ENCODE measurements at places on chromosomes 13 and 19.
A peak's percentile ranks its signal among the peaks of the same experiment; 100 is the strongest.

DNA sequence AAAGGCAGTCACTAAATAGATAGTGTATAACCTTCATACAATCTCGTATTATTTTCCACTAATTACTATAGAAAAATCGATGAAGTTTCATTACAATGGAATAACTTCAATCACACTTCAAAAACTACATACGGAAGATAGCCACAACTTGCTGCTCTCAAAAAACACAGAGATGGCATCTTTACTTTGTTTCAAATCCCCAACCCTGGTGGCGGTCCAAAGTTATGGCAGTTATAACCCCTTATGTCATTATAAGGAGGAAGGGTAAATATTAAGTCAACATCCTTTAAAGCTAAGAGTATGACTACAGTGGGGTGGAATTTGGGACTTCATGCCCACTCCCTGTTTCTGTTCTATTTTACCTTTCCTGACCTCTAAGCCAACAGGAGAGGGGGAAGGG is 146.5 kb downstream of the LACC1 start:
- DNase-seq = no peak

GRCh38 chr13:96819375-96819774 is 174.9 kb downstream of the OXGR1 start:
- DNase-seq = no peak

GRCh38 chr19:10422046-10422461 is 1.7 kb downstream of the PDE4A start:
- no peak for DNase-seq

DNA sequence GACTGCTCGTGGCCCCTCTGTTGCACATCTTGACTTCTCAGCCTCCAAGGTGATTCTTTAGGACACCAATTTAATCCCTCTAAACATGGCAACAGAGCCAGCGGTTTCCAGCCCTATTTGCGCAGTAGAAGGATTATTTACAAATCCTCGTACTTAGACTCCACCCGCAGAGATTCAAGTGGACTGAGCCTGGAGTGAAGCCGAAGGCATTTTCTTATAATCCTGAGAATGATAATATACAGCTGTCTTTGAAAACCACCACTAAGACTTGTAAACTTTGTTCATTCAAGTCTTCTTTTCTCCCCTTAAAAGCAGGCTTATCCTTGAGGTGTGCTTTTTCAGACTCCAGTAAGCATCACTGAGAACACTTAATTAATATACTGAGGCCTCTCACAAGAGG is 4.8 kb upstream of the DPRX start:
- DNase-seq = no peak

GRCh38 chr13:26342898-26343297 is 89.0 kb downstream of the CDK8 start:
- no peak for DNase-seq

DNA sequence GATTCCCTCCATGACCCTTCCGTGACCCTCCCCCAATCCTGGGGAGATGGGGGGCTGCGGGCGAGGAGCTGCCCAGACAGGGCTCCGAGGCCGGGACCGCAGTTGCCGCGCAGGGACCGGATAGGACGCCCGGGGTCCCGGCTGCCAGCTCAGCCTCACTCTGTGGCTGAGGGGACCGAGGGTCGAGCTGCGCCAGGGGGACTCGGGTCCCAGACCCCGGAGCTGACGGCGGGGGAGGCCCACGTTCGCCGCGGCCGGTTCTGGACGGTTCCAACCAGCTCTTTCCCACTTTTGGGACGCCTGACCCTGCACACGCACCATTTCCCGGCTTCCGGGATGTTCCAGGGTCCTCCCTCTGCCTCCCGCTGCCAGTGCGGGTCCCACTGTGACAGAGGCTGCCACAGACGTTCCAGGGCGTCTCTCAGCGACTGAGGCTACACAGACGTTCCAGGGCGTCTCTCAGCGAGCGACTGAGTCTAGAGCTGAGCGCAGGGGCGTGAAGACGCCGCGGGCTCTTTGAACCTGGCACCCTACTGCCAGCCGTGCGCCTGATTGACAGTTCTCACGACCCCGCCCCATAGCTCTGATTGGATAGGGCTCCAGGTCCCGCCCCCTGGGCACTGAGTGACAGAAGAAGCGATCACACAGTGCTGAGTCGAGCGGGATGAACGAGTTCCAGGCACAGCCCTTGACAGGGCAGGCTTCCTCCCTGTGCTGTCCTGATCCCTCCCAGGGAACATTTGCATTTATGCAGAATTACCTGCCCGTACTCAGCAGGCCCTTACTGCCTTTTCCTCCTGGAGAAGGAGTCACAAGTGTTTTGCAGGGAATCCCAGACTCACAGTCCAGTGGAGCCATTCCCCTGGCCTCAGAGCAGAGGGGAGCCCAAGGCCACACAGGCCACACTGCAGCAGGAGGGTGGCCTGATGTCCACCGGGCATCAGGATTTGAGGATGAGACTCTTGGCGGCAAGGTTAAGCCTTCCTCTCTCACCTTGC is at the start of gene ZNF563:
Gene ZNF563 (minus strand): TSS at position 472 of the 998 bp plus-strand sequence. CDS start 151 bp downstream, at position 321.
- peak; percentile 66 for DNase-seq

GRCh38 chr19:10817291-10818038 is 18.5 kb downstream of the TMED1 start:
- no peak for DNase-seq

DNA sequence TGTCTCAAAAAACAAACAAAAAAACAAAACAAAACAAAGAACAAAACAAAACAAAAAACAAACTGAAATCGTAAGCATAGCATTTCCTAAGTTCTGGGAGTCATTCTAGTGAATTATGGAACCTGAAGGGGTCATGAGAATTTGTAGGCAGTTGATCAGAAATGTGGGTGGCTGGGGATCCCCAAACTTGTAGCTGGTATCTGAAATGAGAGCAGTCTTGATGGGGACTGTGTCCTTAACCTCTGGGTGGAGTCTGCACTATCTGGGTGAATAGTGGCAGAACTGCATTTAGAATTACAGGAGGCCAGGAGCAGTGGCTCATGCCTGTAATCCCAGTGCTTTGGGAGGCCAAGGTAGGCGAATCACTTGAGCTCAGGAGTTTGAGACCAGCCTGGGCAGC is 6.1 kb downstream of the CLEC4G start:
- DNase-seq = no peak

DNA sequence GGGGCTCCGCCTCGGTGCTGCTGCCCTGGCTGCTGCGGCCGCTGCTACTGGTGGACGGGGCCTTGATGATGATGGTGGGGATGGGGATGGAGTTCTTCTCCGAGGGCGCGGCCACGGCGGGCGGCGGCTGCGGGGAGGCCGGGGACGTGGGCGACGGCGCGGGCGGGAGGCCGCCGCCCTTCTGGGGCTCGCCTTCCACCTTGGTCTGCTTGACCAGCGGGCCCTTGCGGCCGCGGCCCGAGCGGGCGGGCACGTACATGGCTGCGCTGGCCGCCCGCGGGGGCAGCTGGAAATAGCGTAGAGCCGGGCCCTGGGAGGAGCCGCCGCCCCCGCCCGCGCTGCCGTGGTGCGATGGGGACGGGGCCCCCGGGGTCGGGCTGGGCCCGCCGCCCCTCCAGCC is 19.2 kb downstream of the C19orf81 start:
- DNase-seq = no peak

DNA sequence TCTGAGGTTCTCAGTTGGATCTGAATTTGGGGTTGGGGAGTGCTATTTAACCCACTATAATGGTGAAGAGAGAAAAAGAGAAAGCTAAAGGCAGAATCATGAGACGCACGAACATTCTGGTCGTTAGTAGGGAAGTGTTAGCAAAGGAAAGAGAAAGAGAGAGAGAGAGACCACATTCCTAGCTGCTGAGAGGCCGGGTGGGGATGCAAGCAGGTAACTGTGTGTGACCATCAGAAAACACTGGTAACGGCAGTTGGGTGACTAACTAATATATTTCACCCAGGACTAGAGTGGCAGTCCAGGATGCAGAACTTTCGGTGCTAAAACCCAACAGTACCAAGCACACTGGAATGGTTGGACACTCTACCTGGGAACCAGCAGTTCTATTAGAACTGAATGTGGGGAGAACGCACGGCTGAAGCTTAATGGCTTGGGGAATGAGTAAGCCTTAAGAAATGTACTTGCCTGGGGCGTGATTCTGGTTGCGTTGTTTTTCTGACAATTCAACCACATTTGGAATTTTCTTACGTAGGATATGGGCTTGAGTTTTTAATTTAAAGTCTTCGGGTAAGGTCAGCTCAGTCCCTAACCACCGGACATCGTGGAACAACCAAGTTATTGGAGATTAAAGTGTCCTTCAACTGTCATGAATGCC is 130.2 kb downstream of the DNAJC15 start:
- no peak for DNase-seq

DNA sequence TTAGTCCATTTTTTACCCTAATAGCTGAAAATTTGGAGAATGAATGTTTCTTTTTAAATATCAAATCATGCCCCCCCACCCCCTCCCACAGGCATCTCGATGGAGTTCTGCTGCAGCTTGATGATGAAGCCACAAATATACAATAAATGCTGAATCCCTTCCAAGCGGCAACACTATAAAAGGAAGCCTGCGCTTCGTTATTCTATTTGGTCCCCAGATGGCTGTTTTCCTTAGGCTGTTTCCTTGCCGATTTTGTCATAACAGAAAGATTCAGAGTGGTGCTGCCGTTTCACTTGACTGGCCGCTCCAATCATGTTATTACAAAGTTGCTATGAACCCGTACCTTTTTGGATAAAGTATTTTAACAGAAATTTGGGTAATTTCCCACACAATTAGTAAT is 79.5 kb downstream of the MYO16 start:
- DNase-seq = no peak
